ENCODE measurements at places on chromosomes 6 and 20.

- no peak for DNase-seq
These were observed 180.9 kb upstream of the GRIK2 start for GRCh38 chr6:101212640-101213039.

GRCh38 chr6:129472239-129472638 is 237.7 kb downstream of the ARHGAP18 start:
- DNase-seq, result no peak

GRCh38 chr6:56647172-56647762 is 4.6 kb upstream of the DST start:
- DNase-seq, result no peak

GRCh38 chr6:41561931-41562911 is 16.0 kb downstream of the FOXP4 start:
- DNase-seq, result no peak

DNA sequence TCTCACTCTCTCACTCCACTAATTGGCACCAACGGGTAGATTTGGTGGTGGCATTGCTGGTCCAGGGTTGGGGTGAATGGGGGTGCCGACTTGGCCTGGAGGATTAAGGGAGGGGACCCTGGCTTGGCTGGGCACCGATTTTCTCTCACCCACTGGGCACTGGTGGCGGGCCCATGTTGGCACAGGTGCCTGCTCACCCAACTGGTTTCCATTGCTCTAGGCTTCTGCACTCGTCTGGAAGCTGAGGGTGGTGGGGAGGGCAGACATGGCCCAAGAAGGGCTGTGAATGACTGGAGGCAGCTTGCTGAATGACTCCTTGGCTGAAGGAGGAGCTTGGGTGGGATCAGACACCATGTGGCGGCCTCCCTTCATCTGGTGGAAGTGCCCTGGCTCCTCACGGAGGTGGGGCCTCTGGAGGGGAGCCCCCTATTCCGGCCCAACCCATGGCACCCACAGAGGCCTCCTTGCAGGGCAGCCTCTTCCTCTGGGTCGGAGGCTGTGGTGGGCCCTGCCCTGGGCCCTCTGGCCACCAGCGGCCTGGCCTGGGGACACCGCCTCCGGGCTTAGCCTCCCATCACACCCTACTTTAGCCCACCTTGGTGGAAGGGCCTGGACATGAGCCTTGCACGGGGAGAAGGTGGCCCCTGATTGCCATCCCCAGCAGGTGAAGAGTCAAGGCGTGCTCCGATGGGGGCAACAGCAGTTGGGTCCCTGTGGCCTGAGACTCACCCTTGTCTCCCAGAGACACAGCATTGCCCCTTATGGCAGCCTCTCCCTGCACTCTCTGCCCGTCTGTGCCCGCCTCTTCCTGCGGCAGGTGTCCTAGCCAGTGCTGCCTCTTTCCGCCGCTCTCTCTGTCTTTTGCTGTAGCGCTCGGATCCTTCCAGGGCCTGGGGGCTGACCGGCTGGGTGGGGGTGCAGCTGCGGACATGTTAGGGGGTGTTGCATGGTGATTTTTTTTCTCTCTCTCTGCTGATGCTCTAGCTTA is 11.2 kb downstream of the VEGFA start:
- no peak for DNase-seq

GRCh38 chr6:51812231-51812630 is 275.2 kb downstream of the PKHD1 start:
- no peak for DNase-seq

All from fibroblast of the aortic adventitia (primary cell).